ENCODE measurements at places on chromosomes 13 and 19.
A peak's percentile ranks its signal among the peaks of the same experiment; 100 is the strongest.

- peak; percentile 71 for DNase-seq
These were observed 42.3 kb downstream of the GJA3 start for GRCh38 chr13:20118268-20119140.

- peak; percentile 57 for DNase-seq
These were observed 26.5 kb downstream of the NUMBL start for GRCh38 chr19:40663695-40664692.

DNA sequence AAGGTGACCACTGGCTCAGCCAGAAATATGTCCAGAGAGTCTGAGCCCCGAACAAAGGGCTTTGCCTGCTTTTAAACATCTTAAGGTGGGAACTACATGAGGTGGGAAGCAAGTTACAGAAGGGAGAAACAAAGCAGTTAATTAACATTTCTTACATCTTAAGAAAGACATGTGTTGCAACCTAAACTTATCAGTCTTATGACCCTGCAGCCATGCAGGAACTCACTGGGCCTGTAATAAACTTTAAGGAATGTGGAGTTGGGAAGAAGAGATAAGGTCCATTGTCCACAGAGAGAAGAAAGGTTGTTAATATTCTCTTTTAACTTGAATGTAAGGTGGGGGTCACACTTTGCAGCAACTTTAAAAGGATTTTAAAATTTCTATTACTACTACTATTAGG lies 46.8 kb upstream of the CYP2A7 start:
- no peak for DNase-seq

- no peak for DNase-seq
These were observed 13.6 kb upstream of the LATS2 start for GRCh38 chr13:21075011-21075378.

- no peak for DNase-seq
These were observed 2.1 kb downstream of the SPATA13 start for GRCh38 chr13:24162604-24163003.

DNA sequence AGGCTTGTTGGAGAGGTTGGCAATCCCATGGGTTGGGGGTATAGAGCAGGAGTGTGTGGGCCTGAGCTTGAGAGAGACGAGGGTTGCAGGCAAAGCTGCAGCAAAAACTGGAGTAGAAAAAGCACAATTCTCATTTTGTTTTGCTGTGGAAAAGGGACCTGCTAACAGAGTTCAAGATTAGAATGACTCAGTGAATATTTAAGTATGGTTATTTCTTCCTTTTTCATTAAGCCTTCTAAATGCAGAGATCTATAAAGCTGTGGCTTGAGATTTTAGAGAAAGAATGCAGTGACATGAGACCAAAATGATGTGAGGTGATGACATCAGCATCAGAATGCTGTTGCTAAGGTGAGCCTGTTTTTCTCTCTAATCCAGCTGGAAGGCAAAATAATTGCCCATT lies 10.8 kb upstream of the MBNL2 start:
- no peak for DNase-seq

- DNase-seq = no peak
These were observed 1134.3 kb downstream of the SLITRK1 start for GRCh38 chr13:82747958-82748357.

DNA sequence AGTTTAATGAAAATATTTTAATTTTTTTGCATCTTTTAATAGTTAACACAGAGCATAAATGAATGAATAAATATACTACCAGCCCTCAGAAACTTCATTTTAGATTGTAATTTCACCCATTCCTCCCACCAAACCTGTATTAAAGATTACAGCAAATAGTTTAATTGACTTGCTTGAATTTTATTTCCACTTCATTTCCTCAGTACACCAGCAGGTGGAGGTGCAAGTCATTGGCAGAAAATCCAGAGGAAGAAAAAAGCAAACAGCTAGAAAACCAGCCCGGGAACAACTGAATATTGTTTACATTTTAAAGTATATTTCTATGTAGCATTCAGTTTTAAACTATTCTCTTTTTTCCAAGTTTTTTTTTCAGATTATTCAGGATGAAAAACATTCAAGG lies 177.8 kb downstream of the OLFM4 start:
- DNase-seq = peak; percentile 31

DNA sequence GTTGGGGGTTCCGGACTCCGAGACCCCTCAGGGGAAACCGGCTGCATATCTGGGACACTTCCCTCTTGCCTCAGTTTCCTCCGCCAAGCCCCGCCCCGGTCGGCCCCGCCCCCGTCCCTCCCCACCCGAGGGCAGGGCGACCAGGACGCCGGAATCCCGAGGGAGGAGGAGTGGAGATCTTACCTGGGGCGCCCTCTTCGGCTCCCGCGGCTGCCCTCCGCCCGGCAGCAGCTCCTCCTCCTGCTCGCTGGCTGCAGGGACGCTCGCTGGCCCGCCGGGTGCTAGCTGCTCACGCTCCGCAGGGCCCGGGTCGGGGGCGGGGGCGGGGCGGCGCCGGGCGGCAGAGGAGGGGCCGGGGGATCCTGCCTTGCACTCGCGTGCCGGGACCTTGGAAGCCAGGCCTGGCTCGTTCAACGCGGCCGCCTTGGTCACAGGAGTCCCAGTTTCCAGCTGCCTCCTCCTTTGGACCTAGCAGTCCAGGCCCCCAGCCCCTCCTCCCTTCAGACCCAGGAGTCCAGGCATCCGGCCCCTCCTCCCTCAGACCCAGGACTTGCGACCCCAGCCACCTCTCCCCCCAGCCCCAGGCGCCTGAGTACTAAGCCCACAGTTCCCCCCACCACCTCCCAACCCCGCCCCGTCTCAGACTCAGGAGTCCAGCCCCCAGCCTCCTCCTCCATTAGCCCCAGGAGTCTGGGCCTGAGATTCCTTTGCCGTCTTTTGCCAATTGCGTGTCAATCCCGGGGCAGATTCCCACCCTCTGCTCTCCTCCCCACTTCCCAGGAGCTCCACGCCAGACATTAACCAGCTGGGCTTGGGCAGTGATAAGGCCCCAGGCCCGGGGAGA lies at the start of gene NTF4:
NTF4 (minus strand) TSS at position 51 of the 844 bp plus-strand sequence. CDS start 2,821 bp downstream, outside the sequence.
- peak; percentile 88 for DNase-seq

- DNase-seq = peak; percentile 87
These were observed 703 bp downstream of the KLF16 start for GRCh38 chr19:1862424-1863327.

DNA sequence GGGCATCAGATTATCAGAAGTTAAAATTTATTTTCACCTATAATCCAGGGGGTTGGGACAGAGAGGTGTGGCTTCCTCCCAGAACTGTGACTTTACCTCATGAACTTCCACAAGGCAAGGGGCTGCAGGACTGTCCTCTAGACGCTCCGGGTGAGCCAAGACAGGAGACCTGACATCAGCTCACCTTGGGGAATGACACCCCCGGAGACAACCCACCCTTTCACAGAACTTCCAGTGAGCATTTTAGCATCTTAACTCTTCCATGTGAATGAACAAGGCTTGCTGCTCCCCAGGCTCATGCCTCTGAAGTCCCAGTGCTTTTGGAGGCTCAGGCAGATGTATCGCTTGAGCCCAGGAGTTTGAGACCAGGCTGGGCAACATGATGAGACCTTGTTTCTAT lies 29.4 kb upstream of the TFDP1 start:
- no peak for DNase-seq

GRCh38 chr19:10751109-10751953 lies 33.5 kb downstream of the DNM2 start:
- no peak for DNase-seq

DNA sequence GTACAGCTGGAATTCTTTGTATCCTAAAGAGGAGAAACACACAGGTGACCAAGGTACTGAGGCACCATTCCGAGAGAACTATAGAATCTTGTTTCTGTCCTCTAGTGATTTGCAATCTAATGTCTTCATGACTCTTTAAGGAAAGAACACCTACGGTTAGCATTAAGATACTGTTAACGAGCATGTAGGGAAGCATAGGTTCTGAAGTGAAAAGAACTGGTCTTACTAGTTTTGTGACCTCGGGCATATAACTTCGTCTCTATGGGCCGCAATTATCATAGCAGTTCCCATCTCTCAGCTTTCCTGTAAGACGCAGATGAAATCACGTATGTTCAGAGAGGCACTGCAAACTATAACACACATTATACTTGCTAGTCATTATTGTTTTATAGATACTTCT lies 193.0 kb upstream of the NBEA start:
- DNase-seq = no peak

DNA sequence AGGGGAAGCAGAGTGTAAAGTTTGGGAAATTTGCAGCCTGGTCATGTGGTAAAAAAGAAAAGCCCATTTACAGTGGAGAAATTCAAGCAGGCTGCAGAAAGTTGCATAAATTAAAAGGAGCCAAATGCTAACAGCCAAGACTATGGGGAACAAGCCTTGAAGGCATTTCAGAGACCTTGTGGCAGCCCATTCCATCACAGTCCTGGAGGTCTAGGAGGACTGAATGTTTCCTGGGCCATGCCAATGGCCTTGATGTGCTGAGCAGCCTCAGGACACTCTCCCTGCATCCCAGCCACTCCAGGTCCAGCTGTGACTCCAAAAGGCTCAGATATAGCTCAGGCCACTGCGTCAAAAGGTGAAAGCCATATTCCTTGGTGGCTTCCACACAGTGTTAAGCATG lies 1202.4 kb upstream of the ATXN8OS start:
- DNase-seq = no peak

DNA sequence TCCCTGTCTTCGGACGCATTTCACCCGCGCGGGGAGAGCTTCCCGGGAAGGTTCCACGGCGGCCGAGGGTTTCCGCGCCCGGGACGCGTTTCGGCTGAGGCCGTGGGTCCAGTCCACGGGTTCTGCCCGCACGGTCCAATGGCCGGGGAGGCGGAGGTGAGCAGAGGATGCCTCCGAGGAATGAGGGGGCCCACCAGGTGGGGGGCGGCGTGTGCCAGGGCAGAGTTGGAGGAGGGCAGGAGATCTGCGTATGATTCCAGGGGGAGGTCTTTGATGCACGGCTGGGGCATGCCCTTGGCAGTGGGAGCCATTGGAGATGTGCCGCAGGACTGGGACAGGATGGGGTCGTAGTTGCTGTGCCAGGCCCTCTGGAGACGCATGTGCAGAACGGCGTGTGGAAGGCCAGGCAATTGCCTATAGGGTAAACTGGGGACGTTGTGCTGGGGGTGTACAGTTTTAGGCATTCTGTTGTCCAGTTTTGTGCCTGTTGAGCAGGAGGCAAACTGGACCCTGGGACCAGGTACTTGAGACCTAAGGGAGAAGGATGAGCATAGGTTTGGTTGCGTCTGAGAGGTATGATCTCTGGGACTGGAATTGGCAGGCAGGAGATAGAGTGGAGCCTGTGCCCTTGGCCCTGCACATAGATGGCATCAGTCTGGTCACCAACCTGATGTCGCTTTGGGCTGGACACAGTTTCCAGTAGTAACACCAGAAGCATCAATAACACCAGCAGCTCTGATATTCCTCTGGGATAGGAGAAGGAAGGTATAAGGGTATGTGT lies 751 bp downstream of the ZNF584 start:
- DNase-seq = peak; percentile 79

DNA sequence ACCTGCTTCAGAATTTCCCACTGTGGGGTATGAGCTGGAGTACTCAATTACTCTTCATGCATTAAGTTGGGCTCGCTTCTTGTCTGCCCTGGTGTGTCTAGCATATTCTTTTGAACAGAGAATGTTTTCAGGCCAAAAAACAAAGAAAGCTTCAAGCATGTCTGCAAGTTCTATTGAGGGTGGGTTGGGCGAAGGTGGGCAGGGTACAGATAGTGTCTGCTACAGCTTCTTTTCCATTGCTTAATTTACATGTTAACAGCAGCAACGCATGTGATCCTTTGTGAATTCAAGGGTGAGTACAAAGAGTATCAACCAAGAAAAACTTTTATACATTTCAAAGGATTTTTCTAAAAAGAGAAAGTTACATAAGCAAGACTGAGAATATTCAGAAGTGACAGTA lies 406.5 kb downstream of the IRS2 start:
- no peak for DNase-seq

- peak; percentile 79 for DNase-seq
These were observed 26.0 kb upstream of the ZNF331 start for GRCh38 chr19:53511933-53512374.

DNA sequence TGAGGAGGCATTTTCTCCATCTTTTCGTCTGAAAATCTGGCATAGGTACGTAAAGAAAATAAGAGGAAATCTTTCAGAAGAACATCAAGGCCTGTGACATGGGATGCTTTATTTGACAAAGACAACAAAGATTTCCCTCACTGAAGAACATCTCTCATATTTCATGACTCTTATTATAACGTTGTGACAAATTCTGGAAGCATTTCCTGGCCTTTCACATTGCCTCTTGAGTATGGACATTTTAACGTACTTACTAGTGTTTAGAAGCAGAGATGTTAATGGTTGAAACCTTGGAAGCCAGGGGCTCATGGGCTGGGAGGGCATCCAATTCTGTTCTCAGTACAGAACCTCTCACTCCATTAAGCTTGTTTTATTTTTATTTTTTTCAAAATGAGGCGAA lies 210.8 kb downstream of the DCT start:
- no peak for DNase-seq

GRCh38 chr13:111911754-111912452 lies 155.0 kb upstream of the SOX1 start:
- DNase-seq = no peak

DNA sequence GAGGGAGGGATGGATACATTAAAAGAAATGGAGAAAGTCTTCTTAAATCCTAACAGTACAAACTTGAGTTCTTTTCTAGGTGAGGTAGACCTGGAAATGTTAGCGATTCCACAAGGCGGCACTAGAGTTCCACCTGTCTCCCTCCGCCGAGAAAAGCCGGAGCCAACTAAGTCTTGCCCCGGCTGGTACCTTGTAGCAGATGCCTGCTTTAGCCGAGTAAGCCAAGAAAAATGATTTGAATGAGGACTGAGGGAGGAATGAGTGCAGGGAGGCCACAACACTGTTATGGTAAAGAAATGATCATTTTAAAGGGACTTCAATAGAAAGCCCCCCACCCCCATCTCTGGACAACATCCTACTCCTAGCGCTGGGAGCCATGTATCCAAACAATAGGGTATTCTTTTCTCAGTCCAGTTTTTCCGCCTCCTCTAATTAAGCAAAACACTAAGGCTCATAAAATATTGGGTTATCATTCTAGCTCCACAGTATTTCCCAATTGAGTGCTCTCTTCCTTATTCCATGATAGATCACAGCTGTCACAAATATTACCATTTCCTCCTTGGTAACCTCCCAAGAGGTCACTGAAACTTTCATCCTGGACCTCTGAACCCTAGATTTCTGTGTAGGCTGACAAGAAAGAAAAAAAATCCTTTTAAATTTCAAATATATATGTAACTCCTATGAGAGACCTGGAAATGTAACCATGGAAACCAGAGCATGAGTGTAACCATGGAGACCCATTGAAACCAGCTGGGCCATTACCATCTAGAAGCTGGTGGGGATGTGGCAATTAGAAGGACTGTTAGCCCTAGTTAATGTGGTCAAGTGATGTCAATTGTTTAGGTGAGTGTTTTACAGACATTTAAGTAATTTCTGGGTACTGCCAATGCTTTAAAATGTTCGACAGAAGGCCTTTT lies 58.3 kb downstream of the GPALPP1 start:
- peak; percentile 79 for DNase-seq

DNA sequence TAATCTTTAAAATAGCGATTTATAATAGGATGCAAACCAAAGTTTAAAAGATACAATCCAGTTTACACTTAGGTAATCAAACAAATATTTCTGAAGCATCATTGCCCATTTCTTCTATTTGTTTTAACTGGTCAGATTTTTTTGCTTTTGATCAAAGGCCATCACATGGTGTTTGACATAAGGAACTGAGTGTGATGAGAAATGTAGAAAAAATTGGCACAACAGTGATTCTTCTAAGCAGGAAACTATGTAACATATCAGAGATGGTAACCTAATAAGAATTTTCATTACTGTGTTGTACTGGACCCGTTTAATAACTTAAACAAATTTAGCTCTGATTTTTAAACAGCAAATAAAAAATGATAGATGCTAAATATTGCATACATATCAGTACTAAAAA lies 644.7 kb upstream of the KLF12 start:
- no peak for DNase-seq
